Stimulated activated CD8-positive, alpha-beta memory T cell treated with anti-CD3 and anti-CD28 coated beads, Interleukin-2, amount 100 ng/mL, for 1 hour (primary cell): ENCODE measurements at places on chromosomes 5 and 9.
A peak's percentile ranks its signal among the peaks of the same experiment; 100 is the strongest.

DNA sequence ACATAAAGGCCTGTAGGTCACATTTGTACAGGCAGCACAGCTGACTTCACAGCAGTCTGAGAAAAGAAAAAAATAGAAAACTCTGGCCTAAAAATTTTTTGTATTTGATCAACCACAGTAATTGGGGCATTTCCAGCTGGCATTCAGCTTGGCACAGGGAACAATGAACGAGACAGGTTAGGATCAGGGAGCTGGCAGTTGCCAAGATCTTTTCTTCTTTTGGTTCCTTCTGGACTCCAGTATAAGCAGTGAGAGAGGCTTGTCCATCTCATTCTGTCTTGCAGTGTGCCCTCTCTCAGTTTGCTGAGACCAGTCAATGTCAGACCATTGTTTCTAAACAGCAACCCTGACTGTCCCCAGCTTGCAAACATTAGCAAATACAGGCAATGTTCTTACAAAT is 601.1 kb downstream of the TLR4 start:
- DNase-seq: no peak

DNA sequence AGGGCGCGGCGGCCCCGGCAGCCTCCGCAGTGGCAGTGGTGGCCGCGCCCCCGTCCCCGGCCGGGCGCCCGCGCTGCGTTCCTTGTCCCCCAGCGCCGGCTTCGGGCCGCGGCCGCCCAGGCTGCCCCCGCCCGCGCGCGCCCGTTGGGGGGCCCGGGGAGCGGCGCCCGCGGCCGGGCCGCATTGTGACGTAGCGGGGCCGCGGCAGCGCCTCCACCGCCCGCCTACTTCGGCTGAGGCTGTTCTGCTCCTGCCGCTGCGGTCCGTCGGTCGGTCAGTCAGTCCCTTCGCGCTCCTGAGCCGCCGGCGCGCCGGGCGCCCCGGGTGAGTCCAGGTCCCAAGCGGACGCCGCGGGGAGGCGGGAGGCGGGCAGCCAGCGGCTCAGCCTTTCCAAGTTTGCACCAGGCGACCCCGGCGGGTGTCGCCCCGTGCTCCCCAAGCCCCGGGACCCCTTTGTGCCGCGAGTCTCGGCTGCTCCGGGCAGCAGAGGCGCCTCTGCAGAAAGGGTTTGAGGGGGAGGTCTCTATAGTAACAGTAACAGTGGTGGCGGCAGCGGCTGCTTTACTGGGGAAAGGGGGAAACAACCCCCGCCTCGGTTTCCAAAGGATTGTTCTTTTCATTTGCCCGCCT is at the start of gene SNCAIP:
Gene SNCAIP (plus strand): TSS at position 277 of the 630 bp plus-strand sequence. CDS start 78,898 bp downstream, outside the sequence.
- DNase-seq: no peak

- no peak for DNase-seq
Observed at GRCh38 chr5:167688341-167689130, 602.9 kb upstream of the WWC1 start.

GRCh38 chr9:115637661-115638060 is 515.9 kb upstream of the PAPPA start:
- DNase-seq: no peak

DNA sequence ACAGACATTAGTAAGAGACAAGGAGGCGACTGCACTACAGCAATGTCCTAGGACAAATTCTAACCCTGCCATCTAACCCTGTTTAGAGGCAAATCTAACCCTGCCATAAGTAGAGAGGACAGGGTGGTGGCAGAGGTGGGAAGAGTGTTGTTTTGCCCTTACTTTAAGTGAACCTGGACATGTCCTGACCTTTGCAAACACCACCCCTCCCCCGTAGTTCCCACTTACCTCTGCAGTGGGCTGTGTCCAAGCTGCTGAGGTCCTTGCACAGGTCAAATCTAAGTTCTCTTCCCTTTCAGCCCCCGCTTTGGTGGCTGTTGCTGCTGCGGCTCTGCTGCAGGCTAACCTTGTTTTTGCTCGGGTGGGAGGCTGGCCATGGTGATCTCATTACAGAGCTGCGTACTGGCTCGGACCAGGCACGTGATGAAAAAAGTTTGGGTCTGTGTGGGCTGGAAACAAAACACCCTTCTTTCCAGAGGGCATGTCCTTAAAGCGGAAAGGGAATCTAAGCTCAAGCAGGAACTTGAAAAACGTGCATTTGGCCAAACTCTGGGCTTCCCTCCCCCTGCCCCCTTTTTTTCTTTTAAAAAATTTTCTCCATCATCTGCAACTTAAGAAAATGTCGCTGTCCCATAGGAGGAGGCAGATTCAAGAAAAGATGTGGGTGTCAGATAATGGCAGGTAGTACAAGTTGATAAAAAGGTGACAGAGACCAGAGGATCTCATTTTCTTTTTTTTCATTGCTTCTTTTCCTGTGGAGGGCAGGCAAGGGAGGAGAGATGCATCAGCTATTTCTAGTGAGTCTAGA is at the start of gene FAXDC2:
Gene FAXDC2 (minus strand): TSS at position 349 of the 808 bp plus-strand sequence. CDS start 12,425 bp downstream, outside the sequence.
- no peak for DNase-seq

- no peak for DNase-seq
Observed at GRCh38 chr9:34254141-34254913, 74.7 kb downstream of the KIF24 start.

- DNase-seq: no peak
Observed at GRCh38 chr9:128088253-128088945, 20.4 kb downstream of the SLC25A25 start.

DNA sequence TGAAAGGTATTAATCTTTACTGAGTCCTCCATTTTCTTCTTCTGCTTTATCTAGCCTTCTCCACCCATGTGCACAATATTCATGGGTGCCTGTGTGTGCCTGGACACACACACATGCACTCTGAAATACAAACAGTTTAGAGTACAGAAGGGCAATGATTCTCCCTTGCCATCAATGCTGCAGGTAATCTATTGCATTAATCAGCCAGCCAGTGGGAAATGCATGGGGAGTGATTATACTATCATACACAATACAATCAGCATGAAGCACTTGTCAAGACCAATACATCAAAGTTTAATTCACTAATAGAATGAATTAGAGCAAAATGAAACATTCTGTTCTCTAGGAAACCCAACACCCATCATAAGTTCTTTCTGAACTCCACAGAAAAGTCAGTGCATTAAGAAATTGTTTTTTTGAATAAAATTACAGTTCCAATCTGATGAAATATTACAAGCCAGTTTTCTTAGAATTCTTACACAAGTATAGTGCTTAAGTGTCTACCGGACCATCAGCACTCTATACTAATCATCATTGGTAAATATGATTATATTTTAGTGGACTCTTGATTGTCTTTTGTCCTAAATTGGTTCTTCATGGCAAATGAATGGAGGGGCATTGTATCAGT is 172.2 kb downstream of the ZSWIM6 start:
- DNase-seq: no peak

DNA sequence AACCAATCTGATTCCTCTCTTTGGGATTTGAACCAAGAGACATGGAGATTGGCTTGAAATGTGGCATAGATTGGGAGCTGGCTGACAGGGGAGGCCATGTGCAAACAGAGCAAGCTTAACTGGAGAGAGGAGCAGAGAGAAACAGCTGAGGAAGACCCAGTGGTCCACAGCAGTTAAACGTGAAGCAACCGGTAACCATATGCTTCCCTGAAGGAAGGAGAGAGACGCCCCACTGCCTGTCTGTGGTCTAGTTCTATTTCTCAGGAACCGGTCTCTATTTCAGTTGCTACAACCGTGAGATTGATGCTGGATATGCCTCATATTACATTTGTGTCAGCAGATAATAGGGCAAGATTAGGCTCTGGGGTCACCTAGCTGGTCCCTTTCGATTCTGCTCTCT is 13.6 kb upstream of the GAS1 start:
- no peak for DNase-seq

- no peak for DNase-seq
Observed at GRCh38 chr5:115816226-115817081, at the start of gene CDO1. CDO1 (minus strand) TSS chr5:115816659; CDS start chr5:115816397, 262 bp downstream.

DNA sequence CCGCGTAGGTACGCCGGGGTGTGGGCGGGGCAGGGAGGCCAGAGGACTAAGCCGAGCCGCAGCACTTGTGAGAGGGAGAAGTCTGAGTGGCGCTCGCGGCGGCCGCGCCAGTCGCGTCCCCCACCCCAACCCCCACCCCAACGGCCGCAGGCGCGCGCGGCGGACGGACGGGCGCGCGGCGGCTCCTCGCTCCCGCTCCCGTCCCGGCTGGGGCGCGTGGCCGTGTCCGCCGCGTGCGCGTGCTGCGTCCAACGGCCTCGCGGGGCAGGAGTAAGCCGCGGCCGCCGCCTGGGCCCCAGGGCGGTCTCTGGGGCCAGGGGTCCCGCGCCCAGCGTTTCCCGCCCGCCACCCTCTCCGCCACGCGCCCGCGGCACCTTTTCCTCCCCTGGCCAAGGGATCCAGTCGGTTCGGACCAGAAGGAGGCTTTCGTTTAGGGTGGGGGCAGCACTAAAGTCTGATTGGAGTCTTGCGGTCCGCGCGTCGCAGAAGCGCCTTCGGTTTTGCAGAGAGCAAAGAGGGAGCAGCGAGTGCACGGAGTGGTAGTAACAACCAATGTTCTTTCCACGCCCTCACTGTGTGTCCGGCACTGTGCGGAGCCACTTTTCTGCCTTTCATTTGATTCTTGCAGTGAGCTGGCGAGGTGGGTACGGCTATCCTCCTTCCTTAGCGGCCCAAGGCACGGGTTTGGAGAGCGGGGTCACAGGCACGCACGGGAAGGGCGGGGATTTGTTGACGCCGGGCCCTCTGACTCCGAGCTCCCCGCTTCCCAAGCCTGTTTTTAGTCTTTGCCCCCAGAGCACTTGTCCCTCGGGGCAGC is 483 bp downstream of the G3BP1 start:
- DNase-seq: peak; percentile 11

- DNase-seq: no peak
Observed at GRCh38 chr5:113548396-113548795, 34.9 kb downstream of the YTHDC2 start.

DNA sequence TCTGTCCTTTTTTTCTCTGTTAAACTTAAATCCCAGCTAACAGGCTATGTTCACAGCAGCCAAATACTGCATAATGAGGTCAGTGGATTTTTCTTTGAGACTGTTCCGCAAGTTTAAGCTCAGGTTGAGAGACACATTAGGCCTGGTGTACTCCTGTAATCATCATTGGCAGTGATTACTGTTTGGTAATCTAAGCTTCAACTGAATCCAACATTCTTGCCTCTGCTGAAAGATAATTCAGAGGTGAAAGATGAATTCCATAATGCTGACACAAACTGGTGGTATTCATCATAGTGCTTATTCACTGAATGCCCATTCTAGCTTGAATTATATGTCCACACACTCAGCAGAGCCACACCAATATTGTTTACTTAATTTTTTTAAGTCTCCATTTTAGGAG is 108.5 kb downstream of the NFIB start:
- DNase-seq: no peak

DNA sequence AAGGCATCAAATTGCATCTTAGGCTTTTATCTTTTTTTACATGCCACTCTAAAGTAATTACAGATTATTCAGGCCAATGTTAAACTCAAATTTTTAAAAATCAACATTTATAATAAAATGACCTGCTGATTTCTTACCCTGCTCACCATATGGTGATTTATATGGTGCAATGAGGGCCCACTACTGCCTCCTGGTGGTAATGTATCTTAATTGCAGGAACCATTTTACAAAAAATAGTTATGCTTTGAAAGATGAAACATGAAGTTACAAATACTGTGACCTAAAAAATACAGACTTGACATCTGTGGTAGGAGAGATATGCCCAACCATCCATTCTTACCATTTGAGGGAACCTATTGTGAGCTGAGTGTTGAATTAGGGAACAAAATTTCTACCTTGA is 292.6 kb upstream of the TAS2R1 start:
- no peak for DNase-seq

GRCh38 chr5:92850886-92851285 is 730.1 kb downstream of the NR2F1-AS1 start:
- DNase-seq: no peak

DNA sequence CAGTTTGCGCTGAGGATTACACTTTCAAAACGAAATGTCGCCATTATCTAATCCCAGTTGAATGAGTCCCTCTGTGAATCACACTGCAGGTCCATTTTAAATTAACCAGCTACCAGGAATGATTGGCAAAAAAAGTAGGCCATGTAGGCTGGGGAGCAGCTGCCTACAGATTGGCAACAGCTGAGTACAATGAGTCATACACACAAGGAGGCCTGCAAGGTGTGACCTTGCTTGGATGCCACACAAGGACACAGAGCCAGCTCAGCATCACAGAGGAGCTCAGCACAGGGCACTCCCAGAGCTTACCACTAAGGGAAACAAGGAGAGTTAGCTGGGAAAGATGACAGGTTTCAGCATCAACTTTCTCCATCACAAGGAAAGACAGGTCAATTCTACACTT is 12.9 kb downstream of the HAVCR1 start:
- DNase-seq: no peak

DNA sequence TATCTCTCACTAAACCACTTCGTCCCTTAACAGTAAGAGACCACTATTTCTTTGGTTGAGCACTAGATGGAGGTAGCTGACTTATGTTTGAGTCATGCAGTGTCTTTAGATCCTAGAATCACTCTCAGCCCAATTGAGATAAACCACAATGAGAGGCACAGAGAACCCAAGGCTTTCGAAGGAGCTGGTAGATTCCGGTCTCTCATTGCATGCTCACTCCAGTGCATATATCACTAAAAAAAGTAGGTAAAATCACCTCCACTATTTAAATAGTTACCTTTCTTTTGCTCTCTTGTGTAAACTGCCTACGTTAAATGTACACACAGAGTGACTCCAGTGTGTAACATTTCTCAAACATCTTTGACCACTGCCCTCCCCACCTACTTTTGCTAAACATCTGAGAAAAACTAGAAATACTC is 27.6 kb downstream of the ACTL7A start:
- no peak for DNase-seq

DNA sequence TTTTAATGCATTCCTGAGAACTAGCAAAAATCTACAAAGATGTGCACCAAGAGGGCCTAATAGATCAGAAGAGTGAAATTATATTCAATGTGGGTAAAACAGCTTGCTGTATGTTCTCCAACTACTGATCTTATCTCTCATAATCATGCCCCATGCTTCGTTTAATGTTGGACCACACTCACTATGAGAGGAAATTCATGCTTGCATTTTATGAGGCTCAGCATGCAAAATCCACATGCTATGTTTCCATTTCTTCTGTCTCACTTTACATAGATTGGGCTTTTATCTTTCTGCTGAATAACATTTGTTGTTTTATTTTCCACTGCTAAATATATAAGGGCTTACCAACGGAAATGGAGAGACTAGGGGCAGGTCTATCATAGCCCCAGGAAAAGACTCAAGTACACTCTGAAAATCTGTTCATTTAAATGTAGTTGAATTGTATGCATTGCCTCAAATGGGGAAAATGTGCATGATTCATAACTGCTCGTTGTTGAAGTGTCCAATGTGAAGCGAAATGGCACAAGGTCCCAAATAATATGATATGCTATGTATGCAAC is 474.2 kb downstream of the EFNA5 start:
- DNase-seq: no peak

DNA sequence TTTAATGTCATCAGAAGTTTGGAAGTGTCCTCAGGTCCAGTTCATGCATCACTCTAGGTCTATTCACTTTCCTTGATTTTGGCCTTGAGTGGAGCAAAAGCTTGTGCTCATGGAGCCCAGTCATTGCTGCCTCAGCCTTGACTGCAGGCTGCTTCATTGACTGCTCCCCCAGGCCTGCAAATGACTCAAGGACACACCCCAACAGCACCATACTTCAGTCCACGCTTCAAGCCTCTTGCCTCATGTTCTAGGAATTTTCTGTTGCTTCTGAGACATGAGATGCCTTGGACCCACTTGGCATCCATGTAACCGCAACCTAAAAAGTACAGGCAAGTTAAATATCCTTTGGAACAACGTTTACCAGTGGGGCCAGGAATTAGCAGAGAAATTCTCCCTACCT is 193.7 kb downstream of the PIK3R1 start:
- DNase-seq: no peak

GRCh38 chr9:135531096-135531495 is 9.9 kb downstream of the LCN1 start:
- DNase-seq: no peak

- no peak for DNase-seq
Observed at GRCh38 chr5:8981016-8981415, 564.9 kb downstream of the SEMA5A start.
